ENCODE measurements at places on chromosomes 2 and 18.

DNA sequence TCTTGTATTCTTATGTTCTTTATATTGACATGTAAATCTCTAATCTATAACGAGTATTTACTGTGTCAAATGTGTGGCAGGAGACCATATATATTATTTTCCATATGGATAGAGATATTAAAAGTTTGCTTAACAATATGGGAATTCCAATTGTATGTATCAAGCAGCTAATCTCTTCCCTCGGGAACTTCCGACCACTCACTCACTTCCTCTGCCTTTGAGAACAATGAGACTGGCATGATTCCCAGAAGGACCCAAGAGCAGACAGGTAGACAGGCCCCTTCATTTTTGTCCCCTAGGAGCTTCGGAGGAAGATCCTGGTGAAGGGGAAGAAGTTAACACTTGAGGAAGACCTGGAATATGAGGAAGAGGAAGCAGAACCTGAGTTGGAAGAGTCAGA lies 24.1 kb downstream of the PLCD4 start:
- no peak for DNase-seq

DNA sequence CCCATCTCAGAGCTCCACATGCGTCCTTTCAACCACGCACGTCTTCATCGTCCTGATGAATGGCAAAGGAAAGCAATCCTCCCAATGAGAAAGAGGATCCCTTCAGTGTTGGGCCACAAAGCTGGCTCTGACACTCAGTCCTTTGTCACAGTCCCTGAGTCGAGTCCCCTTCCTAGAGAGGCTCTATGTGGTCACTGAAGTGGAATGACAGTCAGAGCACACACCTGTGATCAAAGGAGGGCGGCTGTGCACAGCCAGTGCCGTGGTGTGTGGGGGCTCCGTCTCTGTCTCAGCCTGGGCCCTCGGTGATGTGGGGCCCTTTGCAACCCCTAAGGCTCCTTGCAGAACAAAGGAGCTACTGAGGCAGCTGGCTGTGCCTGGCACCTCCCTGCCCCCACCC lies 157.3 kb upstream of the APCDD1 start:
- no peak for DNase-seq

GRCh38 chr2:174442546-174443510 lies 44.0 kb downstream of the GPR155 start:
- DNase-seq = no peak

- DNase-seq = no peak
Measured at GRCh38 chr2:47488870-47489584, 86.1 kb downstream of the MSH2 start.

DNA sequence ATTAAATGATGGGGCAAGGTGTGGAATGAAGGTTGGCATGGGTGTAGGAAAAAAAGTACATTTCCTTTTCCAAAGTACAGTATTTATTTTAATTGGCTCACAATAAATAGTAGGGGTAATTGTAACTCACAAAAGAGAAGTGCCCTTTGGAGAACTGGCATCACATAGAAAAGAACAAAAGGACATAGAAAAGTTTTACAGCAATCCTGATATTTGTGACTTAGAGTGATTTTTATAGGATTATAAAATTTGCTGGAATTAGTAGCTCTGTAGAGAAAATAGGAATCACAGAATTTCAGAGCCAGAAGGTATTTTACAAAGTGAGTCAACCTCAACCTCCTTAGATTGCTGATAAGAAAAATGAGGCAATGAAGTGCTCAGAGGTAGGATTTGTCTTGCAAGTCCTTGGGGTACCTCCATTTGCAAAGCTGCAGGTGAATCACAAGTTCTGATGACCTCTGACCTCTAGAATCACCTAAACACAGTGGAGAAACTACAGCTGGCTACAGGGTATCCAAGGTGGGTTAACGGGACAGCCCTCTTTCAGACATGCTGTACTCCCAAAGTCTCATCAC lies 133.6 kb downstream of the SOCS6 start:
- no peak for DNase-seq

GRCh38 chr18:36186461-36187192 lies 670 bp upstream of the MOCOS start:
- DNase-seq = no peak

GRCh38 chr2:2542966-2543611 lies 212.0 kb upstream of the MYT1L start:
- DNase-seq = no peak

DNA sequence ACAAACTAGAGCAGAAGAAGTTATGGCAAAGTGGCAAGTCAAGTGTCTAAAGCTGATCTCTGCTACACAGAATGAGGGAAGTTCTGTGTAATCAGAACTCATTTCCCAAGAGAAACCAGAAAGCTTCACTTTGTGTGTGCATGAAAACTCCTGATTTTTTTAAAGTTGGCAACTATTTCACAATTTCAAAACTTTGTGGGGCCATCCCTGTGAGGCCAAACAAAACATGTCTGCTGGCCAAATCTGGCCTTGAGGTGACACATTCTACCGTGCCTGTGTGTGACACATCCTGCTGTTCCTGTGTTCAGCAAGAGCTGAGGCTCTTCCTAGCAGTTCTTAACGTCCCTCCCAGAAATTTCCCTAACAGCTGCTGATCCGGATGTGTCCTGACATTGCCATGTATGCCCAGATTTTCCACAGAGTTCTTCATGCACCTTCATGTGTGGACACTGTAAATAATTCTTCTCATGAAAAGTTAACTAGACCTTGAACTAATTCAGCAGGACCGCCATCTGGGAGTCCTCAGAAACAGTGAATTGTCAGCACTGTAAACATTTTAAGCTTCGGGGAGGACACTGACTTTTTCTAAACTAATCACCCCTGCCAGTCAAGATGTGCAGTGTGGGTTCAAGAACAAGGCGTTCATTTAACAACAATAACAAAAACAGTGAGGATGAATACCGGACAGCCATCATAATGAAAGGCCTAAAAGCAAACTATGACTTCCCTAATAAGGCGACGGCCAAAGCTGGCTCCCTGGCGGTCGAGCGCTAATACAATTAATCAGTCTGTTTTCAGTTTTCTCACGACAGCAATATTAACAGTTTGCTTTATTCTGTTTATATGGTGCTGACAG lies 99.0 kb downstream of the PLEKHM3 start:
- no peak for DNase-seq

GRCh38 chr2:234920836-234921235 lies 31.0 kb upstream of the SH3BP4 start:
- no peak for DNase-seq
